ENCODE measurements at places on chromosomes 13 and 19. TPM values are rescaled to one million over a fixed set of nuclear protein-coding genes. Genes with fewer than 3 reads are reported as not detected.

Gene VSTM2B
- total RNA-seq = not detected

GRCh38 chr13:66305961-66306617 is 924.0 kb downstream of the PCDH9 start:
- DNase-seq = no peak

Gene ERICH4
- total RNA-seq = not detected

DNA sequence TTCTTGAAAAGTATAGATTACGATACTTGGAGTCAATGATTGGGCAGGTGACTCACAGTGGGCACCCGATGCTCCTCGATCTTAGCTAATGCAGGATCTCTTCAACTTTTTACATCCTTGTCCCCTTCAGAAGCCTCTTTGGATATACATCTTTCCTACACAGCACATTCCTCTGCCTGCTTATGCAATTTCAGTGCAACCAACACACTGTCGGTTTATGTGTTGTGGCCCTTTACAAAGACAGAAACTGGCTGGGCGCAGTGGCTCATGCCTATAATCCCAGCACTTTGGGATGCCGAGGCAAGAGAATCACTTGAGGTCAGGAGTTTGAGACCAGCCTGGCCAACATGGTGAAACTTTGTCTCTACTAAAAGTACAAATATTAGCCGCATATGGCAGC is 2.6 kb downstream of the GPR42 start:
- DNase-seq = no peak

Gene CDX2
- total RNA-seq = not detected

GRCh38 chr13:110644892-110645521 is 29.7 kb downstream of the NAXD start:
- DNase-seq = peak; percentile 49

Gene PEPD
- 21.9 TPM for total RNA-seq

GRCh38 chr19:5041913-5042187 is 72.9 kb downstream of the KDM4B start:
- no peak for DNase-seq

DNA sequence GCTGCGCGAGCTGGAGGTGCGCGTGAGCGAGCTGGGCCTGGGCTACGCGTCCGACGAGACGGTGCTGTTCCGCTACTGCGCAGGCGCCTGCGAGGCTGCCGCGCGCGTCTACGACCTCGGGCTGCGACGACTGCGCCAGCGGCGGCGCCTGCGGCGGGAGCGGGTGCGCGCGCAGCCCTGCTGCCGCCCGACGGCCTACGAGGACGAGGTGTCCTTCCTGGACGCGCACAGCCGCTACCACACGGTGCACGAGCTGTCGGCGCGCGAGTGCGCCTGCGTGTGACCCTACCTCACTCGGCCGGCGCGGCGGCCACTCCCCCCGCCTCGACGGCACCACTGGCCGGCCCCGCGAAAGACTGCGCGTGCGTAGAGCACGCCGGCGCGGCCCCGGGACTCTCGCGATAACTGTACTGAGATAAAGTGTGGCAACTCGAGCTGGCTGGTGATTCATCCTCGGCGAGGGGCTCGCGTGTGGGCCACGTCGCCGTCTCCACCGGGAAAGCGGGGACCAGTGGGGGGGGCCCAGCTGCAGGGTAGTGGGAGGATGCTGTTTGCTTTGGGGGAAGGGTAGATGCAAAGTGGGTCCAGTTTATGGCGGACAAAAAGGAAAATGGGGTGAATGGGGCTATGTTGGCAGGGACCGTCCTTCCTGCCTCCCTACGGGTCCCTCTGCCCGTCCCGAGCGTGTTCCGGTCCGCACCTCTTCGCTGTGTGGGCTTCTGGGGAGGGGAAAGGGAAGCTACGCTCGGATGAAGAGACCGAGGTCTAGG is 11.4 kb downstream of the FUT6 start:
- DNase-seq = peak; percentile 93

GRCh38 chr19:7901337-7901736 is 2.3 kb upstream of the MAP2K7 start:
- DNase-seq = no peak

Gene SPRY2
- 0.16 TPM for total RNA-seq

Gene ZNF135
- 2.5 TPM for total RNA-seq

- DNase-seq = no peak
These were observed 14.7 kb downstream of the ZNF787 start for GRCh38 chr19:56106397-56106849.

Gene SAMD1
- 62.5 TPM for total RNA-seq

GRCh38 chr19:29610574-29611271 is 4.6 kb downstream of the POP4 start:
- DNase-seq = peak; percentile 85

- no peak for DNase-seq
These were observed 24.4 kb upstream of the CACNA1A start for GRCh38 chr19:13530720-13531119.

GRCh38 chr13:110808138-110808537 is 94.6 kb downstream of the ING1 start:
- DNase-seq = no peak

Gene GRIN2D
- 0.11 TPM for total RNA-seq

DNA sequence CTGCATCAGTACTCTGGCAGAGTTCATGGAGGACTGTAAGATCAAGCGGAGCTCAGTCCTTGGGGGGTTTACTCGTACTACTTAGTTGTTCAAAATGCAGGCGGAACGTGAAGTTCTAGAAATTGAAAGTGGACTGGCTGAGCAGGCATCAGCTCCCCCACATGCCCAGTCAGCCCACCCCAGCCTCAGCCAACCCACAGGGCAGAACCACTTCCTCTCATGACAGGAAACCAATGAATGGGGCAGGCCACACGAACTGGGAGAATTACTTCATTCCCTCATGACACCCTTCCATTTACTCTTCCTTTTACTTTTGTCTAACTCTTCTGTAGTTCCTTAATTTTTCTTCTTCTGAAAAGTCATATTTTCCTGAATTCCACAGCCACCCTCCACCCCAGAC is 71.9 kb downstream of the FLT1 start:
- DNase-seq = no peak

Gene OR10H3
- total RNA-seq = not detected

Gene ZNF98
- total RNA-seq = not detected

Gene FXYD7
- total RNA-seq = 2.8 TPM

Gene LGALS14
- not detected for total RNA-seq

- DNase-seq = no peak
These were observed 34.5 kb downstream of the DNM2 start for GRCh38 chr19:10752237-10752912.

Gene CGB3
- total RNA-seq = not detected

Gene MCEMP1
- total RNA-seq = 12.3 TPM

Gene GJB2
- 0.22 TPM for total RNA-seq

GRCh38 chr13:91053318-91054065 is 294.0 kb upstream of the MIR17HG start:
- DNase-seq = no peak

Gene OR7C2
- total RNA-seq = not detected

GRCh38 chr19:9008667-9009066 is 1.5 kb downstream of the MUC16 start:
- DNase-seq = no peak

DNA sequence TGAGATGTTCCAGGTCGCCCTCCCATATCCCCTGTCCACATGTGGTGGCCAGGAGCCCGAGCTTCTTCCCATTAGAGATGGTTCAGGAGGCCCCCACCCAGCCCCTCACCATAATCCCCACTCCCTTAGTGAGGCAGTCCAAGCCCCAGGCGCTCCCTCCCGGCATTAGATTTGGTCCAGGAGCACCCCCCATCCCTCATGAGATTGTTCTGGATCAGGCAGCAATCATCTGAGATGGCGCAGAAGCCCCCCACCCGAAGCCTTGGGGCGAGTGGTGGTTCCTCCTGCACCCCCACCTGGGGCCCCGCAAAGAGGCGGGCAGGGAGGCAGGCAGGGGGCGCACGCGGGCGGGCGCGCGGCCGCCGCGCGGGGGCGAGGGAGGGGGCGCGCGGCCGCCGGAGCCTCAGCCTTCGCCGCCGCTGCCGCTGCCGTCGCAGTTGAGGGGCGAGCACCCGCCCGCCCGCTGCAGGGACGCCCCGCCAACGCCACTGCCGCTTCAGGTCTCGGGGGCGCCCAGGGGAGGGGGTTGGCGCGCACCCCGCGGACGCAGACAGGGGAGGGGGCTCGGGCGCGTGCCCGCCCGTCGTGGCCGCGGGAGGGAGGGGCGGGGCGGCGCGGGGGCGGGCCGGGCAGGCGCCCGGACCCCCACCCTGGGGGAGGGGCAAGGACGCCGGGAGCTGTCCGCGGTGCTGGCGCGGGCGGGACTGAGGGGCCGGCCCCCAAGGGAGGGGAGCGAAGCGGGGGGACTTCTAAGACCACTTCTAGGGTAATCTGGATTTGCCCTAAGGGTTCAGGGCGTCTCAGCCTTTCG is 46.4 kb upstream of the SHKBP1 start:
- DNase-seq = peak; percentile 23

DNA sequence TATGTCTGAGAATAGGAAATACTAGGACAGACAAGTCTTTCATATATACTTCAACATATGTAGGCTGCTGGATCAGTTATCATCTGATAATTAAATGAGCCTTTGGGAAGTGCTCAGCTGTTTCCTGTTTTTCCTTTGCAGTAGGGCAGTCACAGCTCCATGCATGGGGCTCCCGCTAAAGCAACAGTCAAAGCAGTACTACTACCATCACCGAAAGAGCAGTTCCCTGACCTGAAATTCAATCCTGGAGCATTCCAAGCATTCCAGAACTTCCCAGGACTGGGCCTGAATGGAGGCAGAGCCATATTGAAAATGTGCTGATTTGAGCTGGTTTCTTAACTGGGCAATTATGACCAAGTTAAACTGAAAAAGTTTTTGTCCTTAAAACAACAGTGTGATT is 20.5 kb downstream of the MICU2 start:
- DNase-seq = no peak

DNA sequence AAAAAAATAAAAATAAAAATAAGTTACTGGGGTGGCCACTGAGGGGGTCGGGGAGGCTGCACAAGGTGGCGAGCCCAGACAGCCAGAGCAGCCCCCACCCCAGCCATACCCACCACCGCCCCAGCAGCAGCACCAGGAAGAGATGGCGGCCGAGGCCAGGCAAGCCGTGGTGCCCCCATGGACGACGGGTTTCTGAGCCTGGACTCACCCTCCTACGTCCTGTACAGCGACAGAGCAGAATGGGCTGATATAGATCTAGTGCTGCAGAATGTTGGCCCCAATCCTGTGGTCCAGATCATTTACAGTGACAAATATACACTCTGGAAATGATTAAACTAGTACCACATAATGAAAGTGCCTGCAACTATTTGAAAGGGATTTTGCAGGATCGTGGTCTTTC is 71.6 kb upstream of the ZDHHC20 start:
- no peak for DNase-seq

DNA sequence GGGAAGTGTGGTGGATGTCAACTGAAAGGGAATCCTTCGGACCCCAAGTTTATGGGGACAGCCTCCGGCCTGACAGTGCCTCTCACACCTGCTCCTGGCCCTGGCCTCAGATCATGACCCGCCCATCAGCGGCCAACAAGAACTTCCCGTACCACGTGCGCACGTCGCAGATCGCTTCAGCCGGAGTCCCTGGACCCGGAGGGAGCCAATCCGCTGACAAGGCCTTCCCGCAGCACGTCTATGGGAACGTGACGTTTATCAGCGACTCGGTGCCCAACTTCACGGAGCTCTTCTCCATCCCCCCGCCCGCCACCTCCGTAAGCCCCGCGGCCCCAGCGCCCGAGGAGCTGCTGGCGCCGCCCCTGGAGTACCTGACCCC is 2.0 kb upstream of the MEGF8 start:
- DNase-seq = no peak

DNA sequence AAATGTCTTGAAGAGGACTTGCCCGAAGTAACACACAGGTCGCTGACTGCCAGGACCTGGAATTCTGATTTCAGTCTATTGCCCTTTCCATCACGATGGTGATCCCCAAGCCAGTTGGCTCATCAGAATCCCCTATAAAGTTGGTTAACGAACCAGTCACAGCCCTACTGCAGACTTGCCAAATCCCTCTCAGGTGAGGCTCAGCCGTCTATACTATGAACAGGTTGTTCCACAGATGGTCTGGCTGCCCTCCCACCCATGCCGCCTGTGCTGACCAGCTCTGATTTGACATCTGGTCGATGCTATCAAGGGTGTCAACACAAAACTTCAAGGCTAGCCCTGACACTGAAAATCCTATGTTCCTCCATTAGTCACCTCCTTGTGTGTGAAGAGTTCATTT is 90.0 kb downstream of the RNASEH2B start:
- no peak for DNase-seq

Gene DCAF15
- total RNA-seq = 84.5 TPM

GRCh38 chr19:53195265-53195903 is 2.2 kb upstream of the ZNF665 start:
- peak; percentile 77 for DNase-seq

Gene PSG6
- not detected for total RNA-seq

- no peak for DNase-seq
These were observed 245.5 kb upstream of the TSHZ3 start for GRCh38 chr19:31594701-31595100.

DNA sequence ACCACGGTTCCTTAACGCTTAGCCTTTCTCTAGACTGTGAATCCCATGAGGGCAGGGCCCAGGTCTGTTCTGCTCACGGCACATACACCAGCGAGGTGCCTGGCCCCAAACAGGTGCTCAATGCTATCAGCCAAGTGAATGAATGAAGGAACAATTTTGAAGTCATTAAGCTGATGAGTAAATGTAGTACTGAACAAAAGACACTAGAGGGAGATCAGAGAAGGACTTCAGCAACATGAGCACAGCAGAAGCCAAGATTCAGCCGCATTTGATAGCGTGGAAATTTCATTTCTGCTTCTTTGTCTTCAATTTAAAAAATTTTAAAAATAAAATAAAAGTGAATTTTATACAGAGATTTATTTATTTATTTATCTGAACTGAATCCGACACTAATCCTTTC is 20.1 kb upstream of the MYO16 start:
- no peak for DNase-seq

DNA sequence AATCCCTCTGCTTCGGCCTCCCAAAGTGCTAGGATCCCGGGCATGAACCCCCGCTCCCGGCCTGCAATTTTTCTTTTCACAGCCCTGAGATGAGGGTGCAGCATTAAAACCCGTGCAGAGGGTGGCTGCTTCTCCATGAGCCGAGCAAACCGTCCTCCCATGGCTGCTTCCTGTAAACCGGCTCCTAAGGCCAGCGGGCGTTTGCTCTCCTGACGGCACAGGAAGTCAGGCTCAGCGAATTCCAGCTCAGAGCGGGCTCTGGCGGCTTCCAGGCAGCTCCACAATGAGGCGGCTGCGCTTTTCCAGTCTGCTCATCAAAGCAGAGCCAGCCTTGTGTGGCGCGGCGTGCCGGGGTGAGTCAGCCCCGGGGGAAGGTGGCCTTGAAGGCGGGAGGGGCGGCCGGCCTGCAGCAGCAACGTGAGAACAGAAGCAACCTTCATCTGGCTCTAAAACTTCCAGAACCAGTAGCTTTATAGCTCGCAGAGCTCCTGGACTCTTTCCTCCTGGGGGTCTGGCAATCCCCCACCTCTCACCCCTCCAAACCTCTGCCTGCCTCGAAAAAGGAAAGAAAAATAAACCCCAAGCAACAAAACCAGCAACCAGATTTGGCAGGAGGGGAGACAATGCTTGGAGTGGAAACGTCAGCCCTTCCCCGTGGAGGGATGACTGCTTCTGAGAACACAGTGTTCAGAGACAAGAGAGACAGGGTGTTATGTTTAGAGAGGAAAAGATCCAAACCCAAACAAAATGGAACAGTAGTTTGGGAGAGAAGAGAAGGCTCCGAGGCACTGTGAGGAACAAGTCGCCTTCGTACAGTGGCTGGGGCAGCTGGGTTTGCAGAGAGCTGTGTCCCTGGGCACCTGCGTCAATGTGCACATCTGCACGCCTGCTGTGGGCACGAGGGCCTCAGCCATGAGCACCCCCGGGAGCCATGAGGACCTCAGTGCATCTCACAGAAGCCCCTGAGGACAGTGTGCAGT is 67.8 kb downstream of the GADD45B start:
- peak; percentile 16 for DNase-seq

Gene FLT1
- 2.4 TPM for total RNA-seq

GRCh38 chr13:63396746-63397145 is 1981.1 kb upstream of the PCDH20 start:
- no peak for DNase-seq

Gene TTC9B
- total RNA-seq = not detected
